ENCODE measurements at places on chromosomes 2 and 18.

- DNase-seq: no peak
These were observed 297.8 kb upstream of the SESTD1 start for GRCh38 chr2:179562330-179562885.

DNA sequence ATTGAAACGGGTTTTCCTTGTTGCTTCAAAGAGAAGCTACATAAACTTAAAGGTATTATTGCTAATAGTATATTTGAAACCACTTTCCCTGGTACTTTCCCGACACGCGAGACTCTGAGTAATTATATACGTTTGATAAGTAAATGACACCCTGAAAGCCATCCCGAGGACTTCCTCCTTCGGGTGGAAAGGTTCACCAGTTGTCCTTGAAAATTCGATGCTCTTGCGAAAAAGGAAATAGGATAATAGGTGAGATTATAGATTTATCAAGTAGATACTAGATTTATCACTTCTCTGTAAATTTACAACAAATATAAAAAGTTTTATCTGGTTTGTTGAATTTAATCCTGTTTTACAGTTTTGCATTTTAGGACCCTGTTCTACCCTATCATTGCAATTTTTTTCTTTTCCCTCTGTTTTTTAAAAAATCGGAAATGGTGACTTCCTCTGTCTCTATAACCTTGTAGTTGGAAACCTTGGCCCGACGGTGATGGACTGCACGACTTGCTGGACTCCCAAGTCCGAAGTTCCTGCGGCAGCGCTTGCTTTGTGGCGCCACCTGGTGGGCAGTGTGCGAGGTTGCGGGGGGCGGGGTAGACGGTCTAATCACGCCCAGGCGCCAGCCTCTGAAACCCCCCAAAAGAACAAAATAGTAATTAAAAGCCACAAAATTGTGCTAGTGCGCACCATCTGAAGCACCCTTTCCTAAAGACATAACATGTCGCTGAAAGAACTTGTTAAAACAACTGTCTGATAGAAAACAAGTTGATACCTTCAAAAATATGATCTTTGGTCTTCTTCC, 972 bp upstream of the DLX2 start:
- no peak for DNase-seq

DNA sequence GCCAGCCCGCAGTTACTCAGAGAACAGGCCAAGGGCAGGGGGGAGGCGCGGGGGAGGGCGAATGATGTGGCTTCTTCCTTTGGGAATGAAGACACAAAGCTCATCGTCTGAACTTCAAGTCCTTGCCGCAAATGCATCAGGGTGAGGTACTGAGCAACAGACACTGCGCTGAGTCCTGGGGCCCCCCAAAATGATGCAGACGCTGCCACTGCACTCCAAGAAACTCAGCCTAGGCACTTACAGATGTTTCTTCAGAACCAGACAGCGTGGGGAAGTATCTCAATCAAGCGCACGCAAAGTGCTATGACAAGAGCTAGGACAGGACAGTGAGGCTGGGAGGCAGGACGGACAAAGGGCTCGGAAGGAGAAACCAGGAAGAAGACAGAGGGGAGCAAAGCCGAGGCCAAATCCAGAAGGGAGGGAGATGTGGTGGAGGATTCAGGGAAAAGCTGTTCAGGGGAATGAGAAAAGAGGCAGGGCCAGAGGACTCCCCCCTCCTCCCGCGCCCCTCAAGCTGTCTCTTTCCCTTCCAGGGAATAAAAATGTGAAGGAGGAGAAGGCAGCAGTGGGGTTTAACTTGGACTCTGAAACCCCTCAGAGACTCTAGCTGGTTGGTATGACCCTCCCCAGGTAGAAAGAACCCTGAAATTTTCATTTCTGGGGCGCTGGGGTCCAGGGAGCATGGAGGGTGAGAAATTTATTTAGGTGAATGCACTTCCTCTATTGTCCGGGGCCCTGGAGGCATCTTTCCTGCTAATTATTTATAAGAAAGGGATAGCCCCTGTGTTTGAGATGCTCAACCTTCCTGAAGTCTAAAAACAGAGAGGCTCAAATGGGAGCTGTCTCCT, 34.9 kb downstream of the CIB4 start:
- DNase-seq: no peak

- DNase-seq: no peak
These were observed 58.4 kb downstream of the WDSUB1 start for GRCh38 chr2:159228081-159228581.

DNA sequence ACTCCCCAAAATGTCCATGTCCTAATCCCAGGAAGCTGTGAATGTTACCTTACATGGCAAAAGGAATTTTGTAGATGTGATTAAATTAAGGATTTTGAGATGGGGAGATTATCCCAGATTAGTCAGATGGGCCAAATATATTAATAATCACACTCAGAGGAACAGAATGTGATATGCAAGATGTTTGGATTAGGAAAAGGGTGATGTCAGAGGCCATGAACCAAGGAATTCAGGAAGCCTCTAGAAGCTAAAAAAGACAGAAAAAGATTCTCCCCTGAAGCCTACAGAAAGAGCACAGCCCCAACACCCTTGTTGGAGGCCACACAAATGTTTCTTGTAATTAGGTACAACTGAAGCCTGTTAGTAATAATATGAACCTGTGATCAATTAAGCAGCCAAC, 13.1 kb downstream of the TMEM131 start:
- no peak for DNase-seq

- DNase-seq: no peak
These were observed 43.1 kb downstream of the TMEM185B start for GRCh38 chr2:120180066-120180465.

- DNase-seq: no peak
These were observed 359.5 kb downstream of the CPS1 start for GRCh38 chr2:210915912-210916311.

DNA sequence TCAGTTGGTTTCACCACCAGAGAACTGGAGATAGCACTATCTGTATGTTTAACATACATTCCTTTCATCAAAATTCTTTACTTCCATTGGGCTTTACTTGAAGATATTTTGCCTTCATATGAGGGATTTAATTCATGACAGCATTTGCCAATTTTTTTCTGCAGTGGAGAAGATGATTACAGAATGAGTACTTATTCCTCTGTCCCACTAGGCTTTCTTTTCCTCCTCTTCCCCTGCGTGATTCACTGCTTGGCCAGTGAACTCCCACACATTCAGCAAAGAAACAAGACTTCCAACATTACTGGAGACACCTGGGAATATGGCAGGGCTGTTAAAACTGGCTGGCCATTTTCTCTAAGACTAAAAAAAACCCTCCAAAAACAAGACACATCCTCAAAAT, 425.8 kb upstream of the KCNH7 start:
- DNase-seq: no peak

GRCh38 chr2:70515938-70516337, 37.7 kb downstream of the TGFA start:
- DNase-seq: no peak

GRCh38 chr2:138113871-138114525, 149.7 kb downstream of the HNMT start:
- DNase-seq: no peak

DNA sequence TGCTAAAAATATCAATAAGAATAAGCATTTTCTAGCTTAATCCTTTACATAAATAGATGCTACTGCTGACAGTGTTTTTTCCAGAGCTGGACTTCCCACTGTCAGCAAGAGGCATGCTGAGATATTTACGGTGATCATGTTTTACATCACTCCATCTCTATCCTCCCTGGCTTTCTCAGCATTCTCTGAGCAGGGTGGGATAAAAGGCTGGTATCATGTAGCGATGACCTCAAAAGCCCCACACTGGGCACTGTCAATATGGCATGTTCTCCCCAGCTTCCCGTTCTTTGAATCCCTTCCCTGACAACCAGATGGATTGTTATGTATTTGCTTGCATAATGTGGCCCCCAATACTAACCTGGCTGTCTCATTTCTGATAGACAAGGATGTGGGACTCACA, 83.2 kb upstream of the EPHA4 start:
- DNase-seq: no peak

DNA sequence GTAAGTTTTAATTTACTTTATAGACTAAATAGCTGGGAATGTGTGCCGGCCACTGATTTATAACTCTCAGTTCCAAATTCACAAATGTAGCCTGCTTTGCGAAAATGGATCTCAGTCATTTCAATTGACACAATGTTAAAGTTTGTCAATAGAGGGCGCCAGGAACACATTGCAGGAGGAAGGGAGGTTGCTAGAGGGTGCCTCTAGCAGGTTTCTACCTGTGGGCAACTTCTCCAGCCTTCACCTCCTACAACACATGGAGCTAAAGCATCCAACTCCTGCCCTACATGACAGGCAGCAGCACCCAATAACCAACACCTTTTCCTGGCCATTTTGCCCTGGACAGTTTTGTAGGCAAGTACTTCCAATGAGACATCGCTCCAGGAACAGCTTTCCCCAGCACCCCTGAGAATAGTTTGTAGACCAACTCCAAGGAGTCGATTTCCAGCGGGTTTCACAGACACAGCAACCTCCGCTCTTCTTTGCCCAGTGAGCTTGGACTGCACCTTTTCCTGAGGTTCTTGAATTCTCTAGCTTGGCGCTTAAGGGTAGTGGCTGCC, 784.8 kb upstream of the CDH2 start:
- DNase-seq: no peak

DNA sequence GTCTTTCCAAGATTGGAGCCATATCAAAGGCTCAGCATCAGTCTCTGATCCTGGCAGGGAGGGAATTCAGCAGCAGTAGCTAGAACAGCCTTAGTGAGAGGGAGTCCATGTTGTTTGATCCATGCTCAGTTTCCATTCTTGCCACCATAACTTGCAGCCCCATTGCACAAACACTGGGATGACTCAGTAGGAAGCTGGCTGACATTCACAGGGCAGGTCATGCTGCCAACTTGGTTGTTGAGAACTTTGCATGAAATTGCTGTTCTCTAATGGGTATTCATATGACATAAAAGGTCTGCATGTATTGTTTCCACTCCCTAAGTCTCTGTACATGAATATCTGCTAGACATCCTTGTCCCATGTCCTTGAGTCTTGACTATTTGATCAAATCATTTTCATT, 29.9 kb upstream of the STAT4 start:
- no peak for DNase-seq

DNA sequence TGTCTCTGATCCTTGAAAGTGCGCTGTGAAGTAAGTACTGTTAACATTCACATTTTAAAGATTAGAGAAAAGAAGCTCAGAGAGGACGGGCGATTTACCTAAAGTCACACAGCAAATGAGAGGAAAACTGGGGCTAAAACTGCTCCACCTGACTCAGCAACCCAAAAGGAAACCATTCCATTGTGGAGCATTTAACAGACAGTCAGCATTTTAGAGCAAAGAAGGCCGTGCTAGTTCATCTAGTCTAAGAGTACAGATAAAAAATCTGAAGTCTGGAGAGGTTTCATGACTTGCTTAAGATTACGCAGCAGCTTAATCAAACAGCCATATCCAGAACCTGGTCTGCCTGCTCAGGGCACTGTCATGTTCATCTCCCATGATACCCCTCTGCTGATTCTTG, 19.9 kb upstream of the KCNF1 start:
- no peak for DNase-seq

DNA sequence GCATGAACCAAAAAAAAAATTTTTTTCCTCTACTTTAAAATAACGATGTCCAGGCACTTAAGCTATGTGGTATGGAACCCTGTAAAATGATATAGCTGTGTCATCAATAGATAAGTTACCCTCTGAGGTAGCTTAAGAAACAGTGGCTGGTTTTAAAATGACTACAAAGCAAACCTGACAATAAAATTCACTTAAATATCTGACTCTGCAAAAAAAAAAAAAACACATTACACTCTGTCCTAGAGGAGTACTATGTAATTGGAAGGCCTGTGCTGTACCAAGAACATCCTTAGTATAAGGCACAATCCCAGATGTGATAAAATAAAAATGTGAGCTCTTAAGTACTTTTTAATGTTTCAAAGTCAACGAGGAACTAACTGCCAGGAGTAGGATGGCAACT, 322.4 kb downstream of the ALK start:
- DNase-seq: no peak

GRCh38 chr2:230007931-230008707, 60.6 kb downstream of the SLC16A14 start:
- no peak for DNase-seq

- no peak for DNase-seq
These were observed 46.5 kb downstream of the XIRP2 start for GRCh38 chr2:166934817-166935216.

DNA sequence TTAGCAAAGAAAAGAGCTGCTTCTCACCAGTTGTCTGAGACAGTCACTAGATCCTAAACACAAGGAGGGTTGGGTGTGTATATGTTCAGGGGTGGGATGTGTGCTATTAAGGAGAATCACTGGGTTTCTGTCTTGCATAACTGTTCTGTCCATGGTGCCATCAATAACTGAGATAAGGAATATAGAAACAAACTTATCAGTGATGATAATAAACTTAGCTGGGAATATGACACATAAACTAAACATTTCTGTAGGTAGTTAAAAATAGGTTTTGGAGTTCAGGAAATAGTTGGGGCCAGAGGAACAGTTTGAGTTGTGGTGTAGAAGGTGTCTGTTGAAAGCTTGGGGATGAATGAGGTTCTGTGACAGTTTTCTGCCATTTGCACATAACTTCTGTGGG, 17.4 kb downstream of the NAPG start:
- DNase-seq: no peak

GRCh38 chr2:83224591-83225200, 1234.4 kb downstream of the SUCLG1 start:
- no peak for DNase-seq

DNA sequence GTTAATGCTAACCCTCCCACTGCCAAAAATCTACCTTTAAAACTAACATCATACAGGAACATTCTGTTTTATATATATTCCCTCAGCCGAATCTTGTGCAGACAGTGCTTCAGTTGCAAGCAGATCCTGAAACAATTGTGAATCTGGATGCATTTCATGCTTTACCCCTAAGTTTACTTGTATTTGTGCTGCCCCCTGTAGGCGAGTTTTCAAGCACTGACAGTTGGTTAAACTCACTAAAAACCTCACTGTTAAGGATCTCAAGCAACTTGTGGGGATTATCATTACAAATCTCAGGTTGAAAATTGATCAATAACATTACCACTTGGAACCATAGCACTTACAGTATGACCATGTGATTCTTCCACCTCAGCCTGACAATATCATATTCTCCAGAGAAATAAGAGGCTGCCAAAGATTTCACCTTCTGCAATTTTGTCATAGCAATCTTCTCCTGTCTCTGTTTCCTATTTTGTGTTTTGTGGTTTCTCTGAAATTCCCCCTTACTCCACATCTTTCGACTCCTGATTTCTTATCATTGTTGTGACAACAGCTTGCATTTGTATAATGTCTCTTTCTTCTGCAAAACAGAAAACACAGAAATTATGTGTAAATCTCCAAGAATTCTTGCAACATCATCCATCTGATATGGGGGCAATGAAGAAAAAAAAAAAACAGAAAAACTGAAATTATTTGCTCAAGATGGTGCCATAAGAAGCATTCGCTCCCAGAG, 354.6 kb upstream of the SETBP1 start:
- DNase-seq: no peak

DNA sequence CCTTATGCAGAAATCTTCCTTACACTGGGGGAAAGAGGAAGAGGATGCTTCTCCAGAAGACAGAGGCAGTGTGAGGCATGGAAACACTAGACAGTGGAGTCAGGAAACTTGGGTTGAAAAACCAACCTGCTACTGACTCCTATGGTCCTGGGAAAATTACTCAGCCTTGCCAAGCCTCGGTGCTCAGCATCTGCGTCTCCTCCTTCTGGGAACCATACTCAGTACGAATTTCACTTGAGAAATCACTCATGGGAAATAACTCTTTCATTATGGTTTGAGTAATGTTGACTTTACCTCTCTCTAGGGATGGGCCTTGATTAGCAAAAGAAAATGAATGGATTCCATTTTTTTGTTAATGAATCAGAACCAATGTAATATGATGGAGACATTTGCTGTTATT, 96.5 kb downstream of the KCNE4 start:
- DNase-seq: no peak
